ENCODE measurements at places on chromosomes 12 and 14.

DNA sequence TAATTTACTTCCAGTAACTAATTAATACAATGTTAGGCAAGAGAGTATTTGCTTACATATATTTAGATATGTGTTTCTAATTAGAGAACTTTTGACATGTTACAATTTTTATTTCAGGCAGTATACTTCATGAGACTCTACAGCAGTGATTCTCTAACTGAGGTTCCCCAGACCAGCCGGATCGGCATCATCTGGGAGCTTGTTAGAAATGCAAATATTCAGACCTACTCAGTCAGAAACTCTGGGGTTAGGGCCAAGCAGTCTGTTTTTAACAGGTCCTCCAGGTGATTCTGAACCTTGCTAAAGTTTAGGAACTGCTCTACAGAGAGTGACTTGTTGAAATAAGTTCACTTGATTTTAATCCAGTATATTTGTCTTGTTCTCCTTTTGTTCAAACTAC lies 46.5 kb downstream of the ARID2 start:
- DNase-seq: no peak

DNA sequence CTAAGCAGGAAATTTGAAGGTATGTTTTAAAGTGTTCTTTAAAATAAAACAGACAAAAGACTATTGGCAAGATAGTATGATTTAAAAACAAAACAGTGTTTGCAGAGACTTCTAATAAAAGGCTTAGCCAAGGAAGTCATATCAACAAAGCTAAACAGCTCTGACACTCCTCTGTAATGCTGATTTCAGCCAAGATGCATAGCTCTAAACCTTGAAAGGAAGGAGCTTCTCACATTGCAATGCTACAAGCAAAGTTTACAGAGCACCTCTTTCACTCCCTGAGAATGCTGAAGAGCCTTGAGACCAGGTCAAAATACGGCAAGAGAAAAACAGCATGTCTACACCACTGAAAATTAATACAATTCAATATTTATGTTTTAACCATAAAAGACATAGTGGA lies 51.8 kb downstream of the PARP11 start:
- no peak for DNase-seq

GRCh38 chr12:110540048-110540447 lies 37.9 kb downstream of the RAD9B start:
- DNase-seq: no peak

DNA sequence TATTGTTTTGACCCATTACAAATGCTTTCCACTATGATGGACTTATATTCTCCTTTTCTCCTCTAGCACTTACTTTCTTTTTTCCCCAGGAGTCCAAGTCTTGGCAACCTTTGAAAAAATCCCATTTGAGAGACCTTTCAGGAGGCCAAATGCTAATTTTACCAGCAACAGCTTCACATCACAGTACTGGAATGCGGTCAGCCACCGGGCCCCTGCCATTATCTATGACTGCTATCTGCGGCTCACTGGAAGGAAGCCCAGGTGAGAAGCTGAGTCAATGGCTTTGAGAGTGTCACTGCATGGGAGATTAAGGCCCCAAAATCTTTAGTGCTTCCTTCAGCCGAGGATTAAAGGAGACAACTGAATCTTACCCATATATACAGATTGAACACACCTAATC lies 64.2 kb downstream of the ERGIC2 start:
- no peak for DNase-seq

DNA sequence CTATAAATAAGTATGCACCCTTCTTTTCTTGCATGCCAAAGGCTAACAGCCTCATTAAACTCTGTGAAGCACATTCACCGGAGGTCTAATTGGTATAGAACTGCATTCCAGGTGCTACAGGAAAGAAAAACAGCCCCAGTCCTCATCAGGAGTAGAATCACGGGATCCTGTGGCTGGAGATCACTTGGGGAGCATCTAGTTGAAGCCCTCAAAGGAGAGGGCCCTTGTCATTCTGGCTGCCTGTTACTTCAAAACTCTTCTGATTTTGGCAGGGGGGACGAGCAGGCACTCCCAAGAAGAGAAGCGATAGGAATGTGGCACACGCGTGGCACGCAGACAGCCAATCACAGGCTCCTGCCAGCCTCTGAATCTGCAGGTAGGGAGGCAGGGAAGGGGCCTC lies 154.4 kb downstream of the TTC7B start:
- DNase-seq: no peak

GRCh38 chr14:94341656-94342333 lies 18.7 kb upstream of the SERPINA6 start:
- no peak for DNase-seq

Measured in left forelimb (tissue), 1 donor.